ENCODE measurements at places on chromosomes 5 and 9.

DNA sequence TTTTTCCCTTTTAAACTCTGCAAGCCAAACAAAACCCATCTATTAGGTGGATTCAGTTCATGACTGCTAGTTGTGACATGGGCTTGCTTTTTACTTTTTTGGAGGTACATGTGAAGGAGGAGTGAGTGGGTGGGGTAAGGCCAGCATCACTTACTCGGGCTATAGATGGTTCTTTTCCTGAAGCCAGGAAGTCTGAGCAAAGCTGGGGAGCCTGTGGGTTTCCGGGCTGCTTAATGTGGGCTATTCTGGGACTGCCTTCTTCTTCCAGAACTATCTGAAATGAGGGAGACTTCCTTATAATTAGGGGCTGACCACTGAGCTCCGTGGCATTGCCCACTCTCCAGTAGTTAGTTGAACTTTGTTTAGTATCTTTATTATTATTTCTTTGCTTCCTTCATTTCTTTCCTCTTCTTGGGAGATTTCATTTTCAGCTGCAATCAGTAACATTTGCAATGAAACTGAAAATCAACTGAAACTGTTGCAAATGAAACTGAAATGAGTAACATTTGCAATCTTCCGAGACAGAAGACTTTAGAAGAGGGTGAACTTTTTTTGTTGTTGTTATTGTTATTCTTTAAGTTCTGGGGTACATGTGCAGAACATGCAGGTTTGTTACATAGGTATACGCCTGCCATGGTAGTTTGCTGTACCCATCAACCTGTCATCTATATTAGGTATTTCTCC lies 204.9 kb downstream of the LRRC70 start:
- no peak for DNase-seq

GRCh38 chr9:108636013-108636412 lies 219.8 kb downstream of the ACTL7B start:
- no peak for DNase-seq

- DNase-seq = no peak
Measured at GRCh38 chr9:31030741-31031202, 1353.7 kb upstream of the ACO1 start.

- DNase-seq = no peak
Measured at GRCh38 chr9:128416432-128417019, 4.1 kb upstream of the CERCAM start.

GRCh38 chr9:91220491-91221135 lies 141.1 kb downstream of the AUH start:
- DNase-seq = no peak

DNA sequence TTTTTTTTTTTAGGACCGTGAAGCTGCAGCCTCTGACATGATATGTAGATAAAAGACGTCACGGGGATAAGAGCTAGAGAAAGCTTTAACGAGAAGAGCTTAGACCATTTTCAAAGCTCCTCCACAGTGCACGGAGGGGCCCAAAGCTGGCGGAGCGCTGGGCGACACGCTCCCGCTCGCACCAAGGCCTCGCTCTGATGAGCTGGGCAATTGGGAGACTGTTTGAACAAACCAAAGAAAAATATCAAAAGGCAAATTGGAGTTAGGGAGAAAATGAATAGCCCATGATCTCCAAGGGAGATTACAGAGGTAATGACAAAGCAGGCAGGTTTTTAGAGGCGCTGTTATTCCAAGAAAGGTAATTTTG lies 179.4 kb downstream of the SREK1 start:
- DNase-seq = no peak

GRCh38 chr9:77800924-77801551 lies 152.9 kb upstream of the GNA14 start:
- DNase-seq = no peak

GRCh38 chr5:1505506-1506241 lies 18.1 kb downstream of the LPCAT1 start:
- no peak for DNase-seq

DNA sequence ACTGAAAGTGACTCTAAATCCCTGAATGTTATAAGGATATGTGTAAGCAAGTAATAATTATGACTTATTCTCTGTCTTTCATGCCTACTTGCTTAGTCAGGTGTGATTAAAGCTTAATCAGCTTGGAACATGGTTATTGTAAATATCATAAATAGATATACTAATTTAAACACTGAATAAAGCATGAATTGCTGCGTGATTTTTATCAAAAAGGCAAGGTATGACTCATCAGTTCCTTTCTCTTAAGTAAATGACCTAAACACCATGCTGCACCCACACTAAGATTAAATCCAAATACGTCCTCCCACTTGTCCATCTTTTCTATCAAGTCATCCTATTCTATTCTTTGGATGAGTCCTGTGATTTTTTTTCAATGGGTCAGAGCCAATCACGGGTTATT lies 124.6 kb upstream of the MTAP start:
- DNase-seq = no peak

- no peak for DNase-seq
Measured at GRCh38 chr5:119358530-119358900, 2.7 kb downstream of the TNFAIP8 start.

GRCh38 chr9:73219985-73220626 lies 68.4 kb downstream of the ANXA1 start:
- DNase-seq = peak; percentile 56

DNA sequence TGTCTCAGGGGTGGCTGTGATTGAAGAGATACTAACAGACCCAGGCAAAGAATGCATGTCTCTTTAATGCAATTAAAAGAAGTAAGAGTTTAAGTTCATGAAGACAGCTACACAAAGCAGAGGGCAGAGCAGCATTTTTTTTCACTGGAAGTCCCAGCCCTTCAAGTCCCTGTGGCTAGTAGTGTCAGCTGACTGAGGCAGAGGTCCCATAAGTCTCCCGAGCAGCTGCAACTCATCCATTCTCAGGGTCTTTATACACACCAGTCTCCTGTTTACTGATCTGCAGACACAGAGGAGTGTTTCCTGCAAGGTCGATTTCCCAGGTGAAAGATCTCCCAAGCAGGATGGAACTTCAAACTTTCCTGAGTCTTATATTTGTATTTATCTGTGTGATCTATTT lies 169.4 kb upstream of the GLRA1 start:
- no peak for DNase-seq

- no peak for DNase-seq
Measured at GRCh38 chr9:115109486-115109885, 8.5 kb downstream of the TNC start.

DNA sequence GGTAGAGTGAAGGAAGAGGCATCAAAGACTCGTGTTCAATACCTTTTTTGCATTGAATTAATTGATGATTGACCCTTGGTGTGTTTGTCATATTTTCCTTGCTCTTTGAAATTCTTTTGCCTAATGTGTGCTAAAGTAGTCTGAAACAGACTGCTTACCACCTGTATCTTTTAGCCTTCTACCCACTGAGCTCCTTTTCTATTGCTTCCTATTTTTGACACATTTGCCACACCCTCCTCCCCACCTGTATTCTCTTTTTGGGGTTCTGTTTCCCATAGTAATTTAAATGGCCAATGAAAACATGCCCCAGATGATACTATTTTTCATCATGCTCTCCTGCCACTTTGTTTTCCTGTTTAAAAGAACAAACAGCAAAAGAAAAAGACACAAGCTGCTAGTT lies 78.5 kb downstream of the ZCCHC7 start:
- no peak for DNase-seq

- no peak for DNase-seq
Measured at GRCh38 chr9:11319538-11319937, 706.7 kb upstream of the PTPRD start.

Measured in activated CD8-positive, alpha-beta memory T cell treated with anti-CD3 and anti-CD28 coated beads for 24 hours (primary cell).